ENCODE measurements at places on chromosomes 1 and 21. TPM values are rescaled to one million over a fixed set of nuclear protein-coding genes. Genes with fewer than 3 reads are reported as not detected.

- DNase-seq = no peak
These were observed 169.5 kb downstream of the VAV3 start for GRCh38 chr1:107795441-107795840.

DNA sequence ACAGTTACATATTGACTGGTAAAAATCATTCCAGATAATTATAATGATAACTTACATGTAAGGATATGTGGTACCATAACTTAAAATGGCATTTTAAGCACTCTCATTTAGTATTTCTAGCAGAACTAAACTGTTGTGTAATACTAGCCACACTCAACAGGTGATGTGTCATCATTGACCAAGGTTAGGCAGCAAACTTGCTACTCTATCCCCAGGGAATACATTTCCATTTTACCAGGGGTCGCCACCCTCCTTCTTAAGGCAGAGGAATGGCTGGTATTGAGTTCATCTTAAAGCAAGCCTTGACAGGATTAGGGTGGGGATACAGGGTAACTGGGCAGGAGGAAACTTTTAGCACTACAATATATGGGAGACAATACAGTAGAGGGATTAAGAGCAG is 259.8 kb upstream of the CAMK1G start:
- DNase-seq = no peak

DNA sequence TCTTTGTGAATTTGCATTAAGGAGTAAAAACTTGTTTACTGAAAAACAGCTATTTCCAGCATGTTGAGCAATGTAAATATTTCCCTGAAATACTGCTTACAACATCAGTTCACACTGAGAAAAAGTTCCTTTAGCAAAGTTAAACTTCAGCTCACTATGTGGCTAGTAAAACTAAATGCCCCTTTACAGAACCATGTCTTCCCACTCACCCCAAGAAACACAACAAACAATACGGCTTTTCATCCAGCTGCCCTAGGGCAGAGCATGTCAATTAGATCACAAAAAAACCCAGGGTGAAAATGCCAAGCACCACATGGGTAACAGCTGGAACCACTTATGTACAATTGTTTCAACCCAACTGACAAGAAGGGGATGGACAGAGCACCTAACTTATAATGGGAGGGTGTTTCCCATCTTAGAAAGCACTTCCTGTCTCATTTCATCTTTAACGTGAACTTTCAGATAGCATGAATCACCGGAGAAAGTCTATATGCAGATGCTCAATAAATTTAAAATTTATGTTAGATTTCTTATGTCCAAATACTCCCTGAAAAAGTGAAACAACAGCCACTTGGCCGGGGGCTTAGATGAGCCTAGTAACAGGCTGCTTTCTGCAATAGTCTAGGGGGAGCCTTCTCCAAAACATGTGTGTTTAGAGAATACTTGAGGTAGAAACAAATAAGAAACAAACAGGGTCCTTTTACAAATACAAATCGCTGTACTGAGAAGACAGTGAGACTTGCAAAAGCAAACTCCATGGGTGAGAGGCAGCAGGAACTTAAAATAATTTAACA is 6.6 kb downstream of the NID1 start:
- DNase-seq = no peak

GRCh38 chr1:248788327-248788726 is 32.8 kb upstream of the LYPD8 start:
- DNase-seq = no peak

DNA sequence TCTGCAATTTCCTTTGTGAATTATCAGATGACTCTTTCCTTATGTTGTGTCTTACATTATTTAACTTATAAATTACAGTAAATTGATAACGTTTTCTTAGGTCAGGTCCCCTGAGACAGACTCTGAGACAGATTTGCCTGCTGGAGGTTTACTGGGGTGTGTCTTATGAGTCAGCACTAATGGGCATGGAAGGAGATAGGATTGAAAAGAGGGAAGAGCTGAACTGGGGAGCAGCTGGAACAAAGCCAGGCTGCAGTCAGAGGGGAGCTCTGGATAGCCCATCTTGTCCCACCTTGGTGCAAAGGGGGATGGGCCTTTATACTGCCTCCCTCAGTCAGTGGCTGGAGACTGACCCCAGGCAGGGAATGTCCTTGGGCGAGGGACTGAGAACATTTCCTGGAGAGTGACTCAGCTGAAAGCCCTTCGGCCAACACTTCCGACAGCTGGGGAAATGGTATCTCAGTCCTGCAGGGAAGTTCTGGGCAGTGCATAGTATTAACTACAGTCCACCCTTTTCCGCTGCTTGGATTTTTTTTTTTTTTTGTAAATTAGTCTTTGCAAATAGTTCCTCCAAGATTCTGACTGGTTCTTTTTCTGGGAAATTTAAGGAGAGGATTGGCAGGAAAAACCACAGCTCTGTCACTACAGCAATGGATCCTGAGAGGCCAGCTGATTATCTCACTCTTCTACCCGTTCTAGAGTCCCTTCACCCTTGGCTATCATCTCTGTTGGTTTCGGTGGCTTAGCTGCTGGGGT is 39.1 kb upstream of the CDC42BPA start:
- DNase-seq = no peak

DNA sequence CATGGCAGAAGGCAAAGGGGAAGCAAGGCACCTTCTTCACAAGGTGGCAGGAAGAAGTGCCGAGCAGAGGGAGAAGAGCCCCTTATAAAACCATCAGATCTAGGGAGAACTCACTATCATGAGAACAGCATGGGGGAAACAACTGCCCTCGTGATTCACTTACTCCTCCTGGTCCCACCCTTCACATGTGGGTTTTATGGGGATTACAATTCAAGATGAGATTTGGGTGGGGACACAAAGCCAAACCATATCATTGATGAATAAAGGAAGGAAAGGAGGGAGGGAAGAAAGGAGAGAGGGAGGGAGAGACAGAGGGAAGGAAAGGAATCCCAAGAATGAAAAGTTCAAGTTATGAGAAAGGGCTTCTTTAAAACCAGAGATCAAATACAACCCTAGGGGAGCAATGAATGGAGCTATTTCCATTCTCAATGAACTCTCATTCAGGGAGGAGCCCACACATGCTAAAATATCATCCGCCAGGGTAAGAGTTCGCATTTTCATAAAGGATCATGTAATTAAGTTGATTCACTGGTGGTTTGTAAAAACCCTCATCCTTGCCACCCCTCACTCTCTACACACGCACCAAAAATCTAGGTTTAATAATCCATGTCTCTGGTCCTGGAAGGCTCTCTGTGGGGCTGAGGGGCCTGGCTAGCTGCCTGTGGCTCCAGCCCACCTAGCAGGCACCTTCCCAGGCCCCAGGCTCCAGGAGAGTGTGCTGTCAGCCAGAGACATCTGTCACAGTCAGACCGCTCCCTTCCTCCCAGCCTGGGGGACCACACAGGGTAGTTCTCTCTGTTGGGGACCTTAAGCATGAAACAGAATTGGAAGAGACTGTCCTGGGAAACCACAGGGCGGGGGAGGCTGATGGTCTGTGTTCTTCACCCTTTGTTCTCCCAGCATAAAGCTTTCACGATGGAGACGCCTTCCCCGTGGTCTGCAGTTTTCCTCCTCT is 94.0 kb downstream of the CCDC185 start:
- DNase-seq = no peak

- DNase-seq = no peak
These were observed 252.4 kb downstream of the FGGY start for GRCh38 chr1:59549066-59549837.

DNA sequence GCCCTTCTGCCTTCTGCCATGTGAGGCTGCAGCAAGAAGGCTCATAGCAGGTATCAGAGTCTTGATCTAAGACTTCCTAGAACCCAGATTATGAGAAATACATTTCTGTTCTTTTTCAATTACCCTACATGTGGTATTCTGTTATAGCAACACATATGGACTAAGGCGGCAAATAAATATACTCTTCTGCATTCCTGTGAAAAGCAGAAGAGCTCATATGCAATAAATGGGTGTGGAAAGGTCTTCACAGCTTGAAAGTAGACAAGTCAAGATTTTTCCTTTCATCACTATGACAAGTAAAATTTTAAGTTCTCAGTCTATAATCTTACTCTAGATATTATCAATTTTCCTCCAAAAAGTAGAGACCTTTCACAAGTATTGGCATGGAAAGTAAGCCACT is 36.6 kb downstream of the TNFSF18 start:
- no peak for DNase-seq

DNA sequence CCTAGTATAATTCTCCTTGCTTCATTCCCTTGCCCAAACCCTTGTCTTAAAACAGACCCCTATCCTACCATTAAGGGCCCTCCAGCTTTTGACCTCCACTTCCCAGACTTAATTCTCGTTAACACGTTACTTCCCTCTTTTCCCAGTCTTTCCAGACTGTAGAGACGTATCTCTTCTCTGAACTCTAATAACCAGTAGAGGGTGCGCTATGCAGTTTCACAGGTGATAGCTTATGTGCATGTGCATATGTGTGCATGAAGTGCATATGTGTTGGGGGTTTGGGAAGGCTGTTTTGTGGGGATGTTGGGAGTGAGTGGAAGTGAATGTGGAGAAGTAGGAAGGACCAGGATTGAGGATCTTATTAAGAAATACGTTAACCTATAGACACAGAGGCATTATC is 78.1 kb upstream of the CCDC190 start:
- no peak for DNase-seq

The NHLH1 gene
- total RNA-seq = 0.42 TPM

The SLC16A4 gene
- 0.14 TPM for total RNA-seq

The DAP3 gene
- 159 TPM for total RNA-seq

The SLC45A1 gene
- total RNA-seq = 0.48 TPM

The BRWD1 gene
- 19.1 TPM for total RNA-seq

The STUM gene
- not detected for total RNA-seq

The BRDT gene
- total RNA-seq = not detected

All from activated CD4-positive, alpha-beta T cell treated with anti-CD3 and anti-CD28 coated beads for 36 hours (primary cell).